ENCODE measurements at places on chromosomes 3 and 15. TPM values are rescaled to one million over a fixed set of nuclear protein-coding genes. Genes with fewer than 3 reads are reported as not detected.

- H3K4me1 ChIP-seq: no peaks in the 10 kb centered on the region
- H3K27me3 ChIP-seq: no peaks in the 10 kb centered on the region
- no peaks in the 10 kb centered on the region for H3K36me3 ChIP-seq
- no peak overlapping the region for H3K4me3 ChIP-seq
- no peak overlapping the region for H3K27ac ChIP-seq
Measured at GRCh38 chr3:21310161-21310560, 440.8 kb downstream of the ZNF385D start.

- H3K4me3 ChIP-seq: no peak overlapping the region
- peaks cover 4% of the 10 kb centered on the region for H3K36me3 ChIP-seq
- H3K27me3 ChIP-seq: no peaks in the 10 kb centered on the region
- no peak overlapping the region for H3K27ac ChIP-seq
- DNase-seq: no peak
Measured at GRCh38 chr3:41581700-41582099, 380.2 kb downstream of the ULK4 start.

The C3orf62 gene
- total RNA-seq: 6.9 TPM

The ACKR4 gene
- 0.22 TPM for total RNA-seq

GRCh38 chr15:29920515-29920914 is 98.2 kb upstream of the TJP1 start:
- peak overlapping the region; percentile 10 for H3K27ac ChIP-seq
- no peaks in the 10 kb centered on the region for H3K27me3 ChIP-seq
- DNase-seq: no peak
- H3K36me3 ChIP-seq: no peaks in the 10 kb centered on the region
- peaks cover 46% of the 10 kb centered on the region for H3K4me1 ChIP-seq

The SPINK8 gene
- not detected for total RNA-seq

- no peak overlapping the region for H3K27ac ChIP-seq
- no peaks in the 10 kb centered on the region for H3K36me3 ChIP-seq
- DNase-seq: no peak
- H3K27me3 ChIP-seq: no peaks in the 10 kb centered on the region
Measured at GRCh38 chr3:50161320-50161719, 6.2 kb downstream of the SEMA3F start.

DNA sequence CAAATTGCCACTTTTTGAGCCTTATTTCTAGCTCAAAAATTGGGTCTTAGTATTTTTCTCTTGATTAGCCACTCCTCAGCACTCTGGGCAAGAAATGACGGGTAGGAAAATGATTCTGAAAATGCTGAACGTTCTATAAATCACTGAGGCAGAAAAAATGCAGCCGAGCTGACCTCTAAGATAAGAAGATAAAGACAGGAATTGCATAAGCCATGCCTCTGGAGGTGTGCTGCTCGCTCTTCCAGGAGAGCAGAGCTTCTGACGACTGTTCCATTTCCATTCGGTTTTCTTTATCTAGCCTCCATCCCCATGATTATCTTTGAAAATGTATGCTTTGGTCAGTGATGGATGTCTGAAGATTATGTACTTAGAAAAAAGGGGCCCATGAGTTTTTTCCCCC is 558.8 kb upstream of the ADAMTS9 start:
- no peaks in the 10 kb centered on the region for H3K4me1 ChIP-seq
- H3K27me3 ChIP-seq: peaks cover 8% of the 10 kb centered on the region
- no peaks in the 10 kb centered on the region for H3K36me3 ChIP-seq
- no peak for DNase-seq

- H3K36me3 ChIP-seq: no peaks in the 10 kb centered on the region
- H3K27ac ChIP-seq: no peak overlapping the region
- DNase-seq: no peak
- peaks cover 1% of the 10 kb centered on the region for H3K27me3 ChIP-seq
- peaks cover 9% of the 10 kb centered on the region for H3K4me1 ChIP-seq
- no peak overlapping the region for H3K4me3 ChIP-seq
Measured at GRCh38 chr3:129036222-129037092, 24.1 kb upstream of the GP9 start.

- no peak overlapping the region for H3K4me3 ChIP-seq
- no peaks in the 10 kb centered on the region for H3K4me1 ChIP-seq
- H3K36me3 ChIP-seq: no peaks in the 10 kb centered on the region
- no peaks in the 10 kb centered on the region for H3K27me3 ChIP-seq
- H3K27ac ChIP-seq: no peak overlapping the region
- DNase-seq: no peak
Measured at GRCh38 chr3:188000361-188000861, 153.5 kb upstream of the LPP start.

DNA sequence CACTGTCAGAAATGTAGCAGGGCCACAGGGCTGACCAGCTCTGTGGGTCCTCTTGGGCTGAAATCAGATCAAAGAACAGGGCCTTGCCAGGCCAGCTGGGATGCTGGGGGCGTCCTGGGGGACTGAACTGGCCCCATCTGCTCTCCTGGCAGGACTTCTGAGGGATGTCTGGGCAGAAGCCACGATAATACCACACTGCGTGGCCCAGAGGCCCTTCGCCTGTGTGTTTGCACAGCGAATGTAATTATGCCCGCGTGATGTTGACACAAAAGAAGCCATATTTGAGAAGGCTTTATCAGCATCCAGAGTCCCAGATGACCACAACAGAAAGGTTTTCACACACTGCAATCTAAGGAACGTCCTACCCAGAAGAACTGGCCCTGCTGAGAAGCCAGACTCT is 174.0 kb downstream of the RAB11A start:
- DNase-seq: no peak
- H3K4me3 ChIP-seq: no peak overlapping the region
- peaks cover 6% of the 10 kb centered on the region for H3K4me1 ChIP-seq
- H3K36me3 ChIP-seq: no peaks in the 10 kb centered on the region
- peaks cover 63% of the 10 kb centered on the region for H3K27me3 ChIP-seq

- DNase-seq: no peak
- H3K4me1 ChIP-seq: no peaks in the 10 kb centered on the region
- H3K36me3 ChIP-seq: no peaks in the 10 kb centered on the region
- H3K27me3 ChIP-seq: peaks cover 14% of the 10 kb centered on the region
- no peak overlapping the region for H3K4me3 ChIP-seq
- no peak overlapping the region for H3K27ac ChIP-seq
Measured at GRCh38 chr15:86903642-86904421, 824.2 kb downstream of the AGBL1 start.

- H3K36me3 ChIP-seq: peaks cover 28% of the 10 kb centered on the region
- H3K4me1 ChIP-seq: peaks cover 14% of the 10 kb centered on the region
- peak; percentile 85 for DNase-seq
Measured at GRCh38 chr15:73908030-73908821, 18.0 kb upstream of the LOXL1 start.

DNA sequence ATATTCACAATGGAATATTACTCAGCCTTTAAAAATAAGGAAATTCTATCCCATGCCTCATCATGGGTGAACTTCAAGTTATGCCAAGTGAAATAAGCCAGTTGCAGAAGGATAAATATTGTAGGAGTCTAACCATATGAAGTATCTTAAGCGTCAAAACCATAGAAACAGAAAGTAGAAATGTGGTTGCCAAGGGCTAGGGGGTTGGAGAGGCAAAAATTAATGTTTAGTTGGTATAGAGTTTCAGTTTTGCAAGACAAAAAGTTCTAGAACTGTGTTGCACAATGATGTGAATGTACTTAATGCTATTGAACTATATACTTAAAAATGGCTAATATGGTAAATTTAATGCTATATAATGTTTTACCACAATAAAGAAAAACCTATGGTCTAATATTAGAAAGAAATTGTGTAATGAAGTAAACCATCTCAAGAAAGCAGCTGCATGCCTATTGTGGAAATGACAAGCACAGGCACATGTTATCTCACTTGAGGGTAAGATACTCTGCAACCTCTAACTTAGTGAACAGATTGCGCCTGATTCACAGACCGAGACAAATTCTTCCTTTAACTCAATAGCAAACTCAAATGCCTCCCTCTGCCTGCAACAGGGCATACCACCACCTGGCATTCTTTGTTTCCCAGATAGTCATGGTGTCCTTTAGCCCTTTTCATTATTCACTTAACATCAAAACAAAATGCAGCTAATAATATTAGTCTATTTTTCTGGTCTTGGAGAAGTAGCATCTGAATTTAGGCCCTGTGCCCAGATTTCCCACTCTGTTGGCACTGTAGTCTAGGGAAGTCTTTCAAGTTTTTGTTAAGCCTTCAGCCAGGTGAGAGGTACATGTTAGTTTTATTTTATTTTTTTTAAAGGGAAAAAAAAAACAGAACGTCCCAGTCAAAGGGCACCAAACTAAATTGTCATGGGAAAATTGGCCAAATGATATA is 80.2 kb upstream of the ACP3 start:
- H3K27ac ChIP-seq: no peak overlapping the region
- no peak overlapping the region for H3K4me3 ChIP-seq
- H3K27me3 ChIP-seq: peaks cover 29% of the 10 kb centered on the region
